ENCODE measurements at places on chromosomes 11 and 22.

DNA sequence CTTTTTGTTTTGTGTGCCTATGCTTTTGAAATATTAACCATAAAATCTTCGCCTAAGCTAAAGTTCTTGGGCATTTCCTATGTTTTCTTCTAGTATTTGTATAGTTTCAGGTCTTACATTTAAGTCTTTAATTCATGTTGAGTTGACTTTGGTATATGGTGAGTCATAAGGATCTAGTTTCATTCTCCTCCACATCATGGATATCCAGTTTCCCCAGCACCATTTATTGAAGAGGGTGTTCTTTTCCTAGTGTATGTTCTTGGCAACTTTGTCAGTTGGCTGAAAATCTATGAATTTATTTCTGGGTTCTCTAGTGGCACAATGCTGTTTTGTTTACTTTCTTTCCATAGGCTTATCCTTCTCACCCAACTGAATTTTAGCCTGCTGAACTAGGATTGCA lies 49.0 kb downstream of the CTSC start:
- DNase-seq, result no peak

DNA sequence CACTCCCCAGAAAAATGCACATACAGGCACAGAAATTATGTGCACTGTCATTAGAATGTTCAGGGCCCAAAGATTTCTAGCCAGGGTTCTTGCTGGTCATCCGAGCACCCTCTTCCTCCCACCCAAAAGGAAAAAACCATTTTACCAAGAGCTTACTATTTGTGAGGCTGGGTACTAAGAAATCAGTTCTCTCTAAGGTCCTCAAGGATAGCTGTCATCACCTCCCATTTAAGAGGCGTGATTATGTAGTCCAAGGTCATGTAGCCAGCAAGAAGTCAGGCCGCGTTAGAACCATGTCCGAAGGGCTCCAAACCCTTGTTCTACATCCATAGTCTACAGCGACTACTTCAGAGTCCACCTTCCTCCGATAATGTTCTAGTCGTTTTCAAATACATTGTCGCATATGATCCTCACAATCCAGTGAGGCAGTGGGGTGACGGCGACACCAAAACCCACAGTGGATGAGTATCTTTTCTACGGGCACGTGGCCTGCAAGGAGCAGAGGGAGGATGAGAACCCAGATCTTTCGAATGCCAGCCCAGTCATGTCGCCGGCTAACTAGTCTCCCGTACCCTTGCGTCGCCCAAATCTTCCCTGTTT lies 634 bp downstream of the TIMM8B start:
- peak; percentile 29 for DNase-seq

- no peak for DNase-seq
These were observed 32.5 kb downstream of the LGR4 start for GRCh38 chr11:27440090-27440489.

DNA sequence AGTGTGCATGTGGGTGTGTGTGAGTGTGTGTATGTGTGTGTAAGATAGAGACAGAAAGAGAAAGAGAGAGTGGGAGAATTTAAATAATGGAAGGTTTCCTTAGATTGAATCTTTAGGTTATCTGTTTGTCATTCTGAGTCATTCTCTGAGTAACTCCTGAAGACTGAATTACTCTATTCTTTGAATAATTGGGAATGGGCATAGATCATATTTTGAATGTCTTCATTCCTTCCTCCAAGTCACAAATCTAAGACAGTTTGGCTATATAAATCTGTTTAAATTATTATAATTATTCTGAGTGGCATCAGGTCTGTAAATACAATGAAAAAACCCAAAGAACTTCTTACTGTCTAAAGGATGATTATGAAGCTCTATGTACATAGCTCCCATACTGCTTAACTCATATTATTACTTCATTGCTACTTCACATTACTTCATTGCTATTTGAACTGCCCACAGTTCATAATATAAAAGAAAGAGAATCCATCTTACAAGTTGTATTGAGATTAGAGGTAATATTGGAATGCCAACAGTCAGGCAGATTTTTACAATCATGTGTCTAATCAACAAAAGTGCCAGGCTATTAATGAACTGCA lies 346.6 kb upstream of the CCDC179 start:
- no peak for DNase-seq

DNA sequence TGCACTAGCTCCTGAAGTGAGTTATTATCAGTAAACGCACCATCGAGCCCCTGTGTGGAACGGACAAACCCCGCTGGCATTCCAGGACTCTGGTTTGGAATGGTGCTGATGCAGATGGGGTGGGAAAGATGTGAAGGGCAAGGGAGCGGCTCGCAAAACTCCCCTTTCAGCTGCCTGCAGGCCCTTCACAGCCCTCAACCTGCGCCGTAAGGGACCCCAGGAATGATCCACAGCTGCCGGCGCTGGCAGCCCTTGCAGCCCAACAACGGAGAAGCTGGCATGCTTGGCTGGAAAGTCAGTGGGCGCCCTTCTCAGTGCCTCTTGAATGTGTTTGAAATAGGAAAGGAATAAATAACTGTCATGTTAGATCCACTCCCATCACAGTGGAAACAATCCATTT lies 1445.5 kb downstream of the BRD1 start:
- DNase-seq, result no peak

DNA sequence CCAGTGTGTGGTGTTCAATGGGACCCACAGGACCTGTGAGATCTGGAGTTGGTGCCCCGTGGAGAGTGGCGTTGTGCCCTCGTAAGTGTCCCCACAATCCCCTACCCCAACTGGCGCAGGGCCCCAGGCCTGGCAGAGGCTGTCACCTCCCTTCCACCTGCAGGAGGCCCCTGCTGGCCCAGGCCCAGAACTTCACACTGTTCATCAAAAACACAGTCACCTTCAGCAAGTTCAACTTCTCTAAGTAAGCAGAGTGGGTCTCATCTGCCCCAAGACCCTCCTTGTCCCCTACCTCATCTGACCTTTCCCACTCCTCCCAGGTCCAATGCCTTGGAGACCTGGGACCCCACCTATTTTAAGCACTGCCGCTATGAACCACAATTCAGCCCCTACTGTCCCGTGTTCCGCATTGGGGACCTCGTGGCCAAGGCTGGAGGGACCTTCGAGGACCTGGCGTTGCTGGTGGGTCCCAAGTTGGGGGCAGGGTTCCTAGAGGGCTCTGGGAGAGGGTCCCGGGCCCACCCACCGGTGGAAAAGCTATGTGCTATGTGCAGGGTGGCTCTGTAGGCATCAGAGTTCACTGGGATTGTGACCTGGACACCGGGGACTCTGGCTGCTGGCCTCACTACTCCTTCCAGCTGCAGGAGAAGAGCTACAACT lies 8.1 kb downstream of the P2RX6 start:
- DNase-seq, result no peak

DNA sequence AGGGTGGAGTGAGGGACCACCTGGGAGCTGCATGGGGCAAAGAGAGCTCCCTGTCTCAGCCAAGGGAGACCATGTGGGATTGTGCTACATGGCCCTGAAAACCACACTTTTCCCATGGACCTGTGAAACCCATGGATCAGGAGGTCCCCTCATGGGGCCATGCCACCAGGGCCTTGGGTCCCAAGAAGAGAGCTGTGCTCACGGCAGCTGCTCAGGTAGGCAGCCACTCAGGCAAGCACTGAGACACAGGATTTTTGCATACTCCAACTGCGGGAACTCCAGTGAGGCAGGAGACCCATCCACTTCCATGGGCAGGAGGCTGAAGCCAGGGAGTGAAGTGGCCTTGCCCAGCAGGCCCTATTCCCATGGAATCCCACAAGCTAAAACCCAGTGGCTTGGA lies 190.0 kb downstream of the KCNA4 start:
- no peak for DNase-seq

- no peak for DNase-seq
These were observed 187.6 kb downstream of the PGR start for GRCh38 chr11:100942016-100942415.

- no peak for DNase-seq
These were observed 21.2 kb upstream of the YWHAH start for GRCh38 chr22:31923136-31923535.

DNA sequence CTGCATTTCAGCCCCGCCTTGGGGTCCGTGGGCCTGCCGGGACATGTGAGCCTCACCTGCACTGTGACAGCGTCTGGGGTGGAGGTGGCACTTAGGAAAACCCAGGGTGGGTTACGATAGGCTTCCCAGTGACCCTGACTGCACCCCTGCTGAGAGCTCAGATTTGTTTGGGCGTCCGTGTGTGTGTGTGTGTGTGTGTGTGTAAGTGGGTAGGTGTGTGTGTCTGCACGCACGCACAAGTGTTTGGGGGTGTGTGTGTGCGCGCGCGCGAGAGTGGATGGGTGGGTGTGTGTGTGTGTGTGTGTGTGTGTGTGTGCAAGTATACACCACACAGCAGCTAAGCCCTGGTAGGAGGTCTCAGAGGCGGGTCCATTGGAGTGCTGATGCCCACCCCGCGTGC lies 12.1 kb upstream of the ARHGAP8 start:
- no peak for DNase-seq

GRCh38 chr11:123151366-123151765 lies 43.7 kb downstream of the CLMP start:
- DNase-seq, result no peak

- DNase-seq, result no peak
These were observed 8.7 kb downstream of the ALDH3B2 start for GRCh38 chr11:67665541-67666302.

DNA sequence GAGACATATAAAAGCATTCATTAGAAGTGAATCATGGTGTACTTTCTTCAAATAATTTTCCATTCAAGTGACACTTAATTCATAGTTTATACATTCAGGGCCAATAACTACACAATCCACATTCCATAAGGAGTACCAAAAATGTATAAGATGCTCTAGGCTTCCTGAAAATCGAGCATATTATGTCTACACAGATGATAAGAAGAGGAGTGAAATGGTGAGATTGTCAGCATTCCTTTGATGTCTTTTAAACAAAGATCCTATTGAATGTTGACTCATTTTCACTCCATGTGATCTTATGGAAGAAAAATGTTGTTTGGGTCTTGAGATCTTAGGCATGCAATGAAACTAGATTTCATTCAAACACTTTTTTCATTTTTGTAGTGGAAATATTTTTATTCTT lies 843.2 kb downstream of the KCNA4 start:
- DNase-seq, result no peak

GRCh38 chr22:32562916-32563315 lies 88.3 kb downstream of the FBXO7 start:
- no peak for DNase-seq

DNA sequence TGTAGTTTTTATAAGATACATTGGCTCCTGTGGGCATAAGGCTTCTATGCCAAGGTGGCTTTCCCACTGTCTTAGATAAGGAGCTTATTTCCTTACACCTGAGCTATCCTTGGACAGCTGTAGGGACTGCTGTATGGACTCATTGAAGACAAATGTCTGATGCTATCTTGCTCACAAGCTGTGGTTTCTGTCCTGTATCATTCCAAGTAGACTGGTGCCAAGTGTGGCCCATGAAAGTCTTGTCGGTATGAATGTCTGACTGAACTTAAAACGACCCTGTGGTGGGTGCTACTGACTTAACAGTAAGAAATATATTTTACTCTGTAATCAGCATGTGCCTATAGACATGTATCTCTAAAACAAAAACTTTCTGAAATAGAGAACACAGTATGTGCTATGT lies 45.0 kb downstream of the LARGE2 start:
- DNase-seq, result no peak

GRCh38 chr11:104369761-104370160 lies 205.8 kb upstream of the PDGFD start:
- no peak for DNase-seq

GRCh38 chr11:75762885-75763284 lies 5.7 kb upstream of the DGAT2 start:
- no peak for DNase-seq

GRCh38 chr22:38739300-38740055 lies 16.3 kb downstream of the SUN2 start:
- DNase-seq, result no peak

DNA sequence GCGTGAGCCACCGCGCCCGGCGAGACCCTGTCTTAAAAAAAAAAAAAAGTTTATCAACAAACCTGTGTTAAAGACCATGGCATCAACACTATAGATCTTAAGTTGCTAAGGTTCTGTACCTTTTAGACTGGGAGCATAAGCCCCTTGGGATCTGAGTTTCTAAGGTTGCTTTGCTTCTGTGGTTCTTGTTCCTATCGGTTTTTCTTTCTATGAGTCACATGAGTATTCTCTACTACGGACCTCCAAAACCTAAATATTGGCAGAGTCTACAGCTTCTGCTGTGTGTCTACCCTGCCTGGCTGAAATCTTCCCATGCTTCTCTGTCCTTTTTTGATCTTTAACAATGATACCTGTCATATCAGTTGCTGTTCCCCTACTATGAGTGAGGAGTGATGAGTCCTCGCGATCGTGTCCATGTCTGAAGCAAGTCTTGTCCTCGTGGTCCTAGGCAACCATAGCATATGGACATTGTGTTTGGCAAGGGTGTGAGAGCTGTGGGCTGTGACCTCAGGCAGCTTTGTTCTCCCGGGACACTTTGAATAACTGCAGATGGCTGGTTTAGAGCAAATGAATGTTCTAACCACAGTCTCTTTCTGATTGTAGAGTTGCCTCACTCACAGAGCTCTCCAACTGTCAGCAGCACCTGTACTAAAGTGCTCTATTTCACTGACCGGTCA lies 9.0 kb upstream of the DLAT start:
- DNase-seq, result no peak

DNA sequence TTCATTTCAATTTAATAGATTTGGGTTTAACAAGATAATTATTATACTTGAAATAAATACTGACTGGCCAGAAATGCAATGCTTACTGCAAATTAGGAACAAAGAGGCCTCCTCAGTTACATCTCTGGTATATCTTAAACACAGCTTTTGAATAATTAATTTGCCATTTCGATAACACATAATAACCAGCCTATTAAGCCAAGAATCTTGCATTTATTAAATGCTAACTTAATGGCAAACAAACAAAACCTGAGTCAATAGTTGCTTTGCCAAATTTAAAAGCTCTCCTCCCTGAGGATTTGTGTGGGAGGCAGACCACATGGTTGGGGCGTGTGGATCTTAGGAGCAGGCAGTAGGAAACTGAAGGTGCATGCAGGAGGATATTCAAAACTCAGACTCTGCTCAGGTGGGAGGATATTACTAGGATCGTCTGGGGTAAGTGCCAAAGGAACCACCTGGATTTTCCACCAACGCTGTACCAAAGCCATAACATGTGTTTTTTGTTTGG lies 17.9 kb upstream of the FJX1 start:
- DNase-seq, result no peak

DNA sequence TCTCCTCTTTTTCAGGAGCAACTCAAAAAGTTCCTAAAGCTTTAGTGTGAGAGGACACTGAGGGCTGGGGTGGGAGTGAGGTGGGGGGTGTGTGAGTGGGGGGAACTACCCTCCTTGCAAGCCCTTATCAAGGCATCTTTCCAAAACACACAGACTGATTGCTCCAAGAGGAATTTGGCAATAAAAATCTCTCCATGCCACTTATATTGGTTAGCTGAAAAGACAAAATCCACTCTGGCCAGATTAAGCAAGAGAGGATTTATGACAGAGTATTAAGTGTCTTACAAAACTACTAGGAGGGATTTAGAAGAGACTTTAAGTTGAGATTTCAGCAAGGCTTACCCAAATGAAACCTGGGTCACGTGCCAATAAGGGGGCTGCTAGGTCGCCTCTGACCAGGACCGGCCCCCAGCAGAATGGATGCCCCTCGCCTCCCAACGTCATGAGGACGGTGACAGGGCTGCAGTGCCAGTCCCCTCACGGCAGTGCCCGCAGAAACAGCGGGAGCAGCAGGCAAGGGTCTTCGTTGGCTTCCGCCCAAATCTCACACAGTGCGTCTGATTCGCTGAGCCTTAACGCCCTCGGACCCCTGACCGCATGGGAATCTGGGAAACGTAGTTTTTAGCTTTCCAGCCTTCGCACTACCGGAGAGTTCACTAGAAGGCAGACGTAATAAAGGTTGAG lies 22.1 kb upstream of the CTR9 start:
- DNase-seq, result no peak

- DNase-seq, result no peak
These were observed 34.1 kb upstream of the ZBTB16 start for GRCh38 chr11:114025329-114025907.

All from stimulated activated CD4-positive, alpha-beta T cell treated with anti-CD3 and anti-CD28 coated beads, Interleukin-4, amount 100 ng/mL, for 48 hours (primary cell).